Cardiac septum (tissue), 1 donor: ENCODE measurements at places on chromosomes 3 and 15. TPM values are rescaled to one million over a fixed set of nuclear protein-coding genes. Genes with fewer than 3 reads are reported as not detected.

DNA sequence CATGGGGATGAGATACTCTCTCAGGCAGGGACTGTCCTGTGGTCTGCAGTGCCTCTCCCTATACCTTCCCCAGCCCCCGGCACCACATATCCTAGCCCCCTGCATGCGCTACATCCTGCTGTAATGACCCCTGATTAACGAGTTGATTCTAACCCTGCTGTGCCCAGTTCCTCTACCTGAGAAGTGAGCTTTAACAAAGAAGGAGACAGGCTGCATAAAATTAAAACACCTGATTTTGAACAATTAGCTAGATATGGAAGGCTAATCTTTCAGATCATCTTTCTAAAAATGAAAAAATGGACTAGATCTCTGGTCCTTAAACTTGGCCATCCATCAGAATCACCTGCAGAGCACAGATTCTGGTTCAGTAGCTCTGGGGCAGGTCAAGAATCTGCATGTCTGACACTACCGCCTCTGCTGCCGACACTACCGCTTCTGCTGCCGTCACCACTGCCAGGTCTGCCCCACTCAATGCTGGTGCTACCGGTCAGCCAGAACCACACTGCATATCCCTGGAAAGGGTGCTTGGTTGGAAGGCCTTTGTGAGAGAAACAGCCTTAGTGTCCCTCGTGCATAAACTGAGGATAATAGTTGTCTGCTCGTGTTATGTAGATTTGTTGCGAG, 33.6 kb upstream of the ZBTB38 start:
- no peak for DNase-seq

The ZKSCAN7 gene
- 2.3 TPM for total RNA-seq

DNA sequence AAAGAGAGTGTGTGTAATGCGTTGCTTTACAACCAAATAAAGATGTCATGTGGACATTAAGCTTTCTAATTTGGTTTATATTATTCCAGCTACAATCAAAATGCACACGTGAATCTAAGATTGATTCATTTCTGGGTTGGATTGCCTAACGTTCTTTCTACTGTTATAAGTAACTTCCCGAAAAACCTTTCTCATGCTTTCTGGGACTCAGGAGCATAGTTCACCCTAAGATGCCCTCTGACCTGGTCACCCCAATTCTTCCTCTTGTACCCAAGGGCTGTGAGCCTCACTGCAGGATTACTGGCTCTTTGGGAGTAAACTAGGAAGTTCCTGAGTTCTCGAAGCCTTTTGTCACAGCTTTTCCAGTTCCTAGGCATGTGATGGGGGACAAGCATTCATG, 12.7 kb upstream of the LMCD1 start:
- DNase-seq: no peak

The PROS1 gene
- total RNA-seq: 275 TPM

- DNase-seq: no peak
Observed at GRCh38 chr15:65298731-65299130, 2.9 kb downstream of the RNU5A-1 start.

The SYNPR gene
- total RNA-seq: 0.46 TPM
